ENCODE measurements at places on chromosomes 12 and 14.

DNA sequence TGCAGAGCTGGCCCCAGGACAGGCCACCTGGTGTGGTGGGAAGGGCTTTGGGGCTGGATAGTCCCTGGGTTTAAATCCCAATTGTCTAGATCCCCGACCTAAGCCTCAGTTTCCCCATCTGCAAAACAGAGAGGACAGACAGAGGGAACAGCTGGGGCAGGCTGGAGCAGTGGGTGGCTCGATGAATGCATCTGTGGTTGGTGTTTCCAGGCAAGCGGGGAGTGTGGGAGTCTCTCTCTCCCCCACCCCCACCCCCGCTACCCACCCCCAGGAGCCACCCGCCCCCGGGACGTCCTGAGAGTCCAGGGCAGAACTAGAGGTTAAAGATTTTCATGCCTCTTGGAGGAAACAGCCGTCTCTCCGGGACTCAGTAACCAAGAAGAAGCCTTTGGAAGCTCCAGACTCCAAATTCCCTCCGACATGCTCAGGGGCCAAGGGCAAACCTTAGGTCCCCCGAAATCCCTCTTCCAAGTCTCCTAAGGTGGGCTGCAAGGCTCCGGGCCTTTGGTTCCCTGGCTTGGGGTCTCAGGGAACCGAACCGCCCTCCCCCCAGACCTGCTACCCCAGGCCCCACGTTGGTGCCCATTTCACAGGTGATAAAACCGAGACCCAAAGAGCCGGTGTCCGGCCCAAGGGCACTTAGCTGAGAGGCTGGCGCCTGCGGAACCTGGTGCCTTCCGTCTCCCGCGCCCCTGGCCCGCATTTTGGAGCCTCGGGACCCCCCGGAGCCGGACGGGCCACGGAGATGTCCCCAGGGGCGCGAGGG lies 474 bp downstream of the TRPV4 start:
- DNase-seq = no peak

DNA sequence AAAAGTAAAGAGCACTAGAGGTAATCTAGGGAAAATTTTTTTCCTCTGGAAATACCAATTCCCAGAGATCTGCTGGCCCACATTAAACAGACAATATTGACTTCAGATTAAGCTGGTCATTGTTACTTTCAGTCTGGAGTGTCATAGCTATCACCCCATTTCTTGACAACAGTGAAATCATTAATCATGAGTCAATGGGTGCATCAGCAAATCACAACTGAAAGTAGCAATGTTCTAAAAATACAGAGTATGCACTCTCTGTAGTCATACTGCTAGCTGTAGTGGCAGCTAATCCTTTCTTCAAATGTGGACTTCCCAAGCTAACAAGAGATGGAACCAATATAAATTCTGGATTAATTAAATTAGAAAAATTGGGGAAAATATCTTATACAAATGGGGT lies 129.9 kb downstream of the CPNE8 start:
- no peak for DNase-seq

GRCh38 chr14:76391981-76392690 lies 16.2 kb downstream of the ESRRB start:
- peak; percentile 14 for DNase-seq

GRCh38 chr12:49946497-49946896 lies 4.0 kb upstream of the AQP2 start:
- DNase-seq = no peak

- no peak for DNase-seq
These were observed 506.1 kb downstream of the RMST start for GRCh38 chr12:97968641-97969197.

GRCh38 chr12:47881826-47882427 lies 22.9 kb downstream of the VDR start:
- DNase-seq = no peak

DNA sequence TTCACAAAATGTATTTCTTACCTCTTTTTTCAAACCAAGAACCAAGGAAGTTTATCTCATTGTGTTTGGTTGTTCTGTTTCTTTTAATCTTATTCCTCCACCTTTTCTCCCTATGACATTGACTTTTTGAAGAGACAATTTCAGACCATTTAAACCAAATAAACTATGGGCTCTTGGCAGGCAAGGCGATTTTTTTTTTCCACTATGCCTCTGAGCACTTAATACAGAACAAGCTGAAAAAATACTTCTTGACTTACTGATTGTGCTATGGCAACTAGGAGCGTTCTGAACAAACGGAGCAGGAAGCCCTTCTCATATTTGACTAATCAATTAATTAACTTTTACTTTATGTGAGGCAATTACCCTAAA lies 98.0 kb downstream of the ZNF664 start:
- DNase-seq = no peak

DNA sequence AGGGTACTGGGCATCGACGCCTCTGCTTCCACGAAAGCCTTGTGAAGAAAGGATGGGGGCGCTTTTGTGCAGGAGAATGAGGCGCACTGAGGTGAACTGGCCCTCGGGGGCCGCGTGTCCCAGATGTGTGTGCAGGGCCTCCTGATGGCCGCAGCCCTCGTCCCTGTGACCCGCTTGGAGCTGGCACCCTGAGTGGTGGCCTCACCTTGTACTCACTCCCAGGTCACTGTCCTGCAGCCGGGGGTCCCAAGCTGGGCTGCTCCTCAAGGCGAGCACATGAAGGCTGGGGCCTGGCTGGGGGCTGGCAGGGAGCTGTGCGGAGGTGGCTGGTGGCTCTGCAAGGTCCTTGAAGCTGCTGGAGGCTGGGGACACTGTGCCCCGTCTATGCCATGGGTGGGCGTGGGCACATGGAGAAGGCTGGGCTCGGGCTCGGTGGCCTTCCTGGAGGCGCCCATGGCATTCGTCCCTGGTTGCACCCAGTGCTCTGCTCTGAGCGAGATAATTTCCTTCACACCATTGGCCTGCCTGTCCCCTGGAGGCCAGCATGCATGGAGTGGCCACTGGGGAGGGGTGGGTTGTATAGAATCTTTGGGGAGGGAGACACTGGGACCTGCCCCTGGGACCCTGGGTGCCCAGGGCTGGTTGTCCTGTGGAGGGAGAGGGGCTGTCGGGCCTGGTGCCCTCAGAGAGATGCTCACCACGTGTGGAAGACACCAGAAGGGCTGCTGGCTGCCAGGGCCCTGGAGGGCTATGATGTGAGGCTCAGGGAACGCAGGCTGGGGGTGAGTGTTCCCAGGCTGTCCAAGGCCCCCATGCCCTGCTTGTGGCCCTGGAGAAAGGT lies 79.3 kb downstream of the TMEM121 start:
- DNase-seq = no peak

DNA sequence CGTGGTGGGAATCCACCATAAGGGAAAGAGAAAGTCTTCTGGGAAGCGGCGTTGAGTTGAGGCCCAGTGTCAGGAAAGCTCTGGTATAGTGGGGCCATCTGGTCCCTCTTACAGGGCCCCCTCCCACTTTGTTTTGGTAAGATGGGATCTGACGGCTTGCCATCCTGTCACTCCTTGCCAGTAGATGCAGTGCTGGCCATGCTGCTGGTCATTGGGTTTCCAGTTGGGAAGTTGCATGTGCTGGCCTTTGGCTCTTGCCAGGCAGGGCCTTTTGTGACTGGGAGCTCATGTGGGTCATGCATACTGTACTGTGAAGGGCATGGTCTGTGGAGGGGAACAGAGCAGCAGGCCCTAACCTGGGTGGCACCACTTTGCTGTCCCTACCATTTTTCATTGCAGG lies 3.8 kb downstream of the TRAF3 start:
- no peak for DNase-seq

GRCh38 chr14:59619061-59619460 lies 42.4 kb upstream of the CCDC175 start:
- DNase-seq = no peak

GRCh38 chr12:12764824-12765223 lies 20.6 kb upstream of the APOLD1 start:
- DNase-seq = no peak

GRCh38 chr14:60227291-60227690 lies 21.7 kb upstream of the PPM1A start:
- DNase-seq = no peak

GRCh38 chr14:102418853-102419240 lies 56.1 kb downstream of the TECPR2 start:
- DNase-seq = no peak

GRCh38 chr14:93832081-93832480 lies 43.8 kb upstream of the PRIMA1 start:
- DNase-seq = no peak

DNA sequence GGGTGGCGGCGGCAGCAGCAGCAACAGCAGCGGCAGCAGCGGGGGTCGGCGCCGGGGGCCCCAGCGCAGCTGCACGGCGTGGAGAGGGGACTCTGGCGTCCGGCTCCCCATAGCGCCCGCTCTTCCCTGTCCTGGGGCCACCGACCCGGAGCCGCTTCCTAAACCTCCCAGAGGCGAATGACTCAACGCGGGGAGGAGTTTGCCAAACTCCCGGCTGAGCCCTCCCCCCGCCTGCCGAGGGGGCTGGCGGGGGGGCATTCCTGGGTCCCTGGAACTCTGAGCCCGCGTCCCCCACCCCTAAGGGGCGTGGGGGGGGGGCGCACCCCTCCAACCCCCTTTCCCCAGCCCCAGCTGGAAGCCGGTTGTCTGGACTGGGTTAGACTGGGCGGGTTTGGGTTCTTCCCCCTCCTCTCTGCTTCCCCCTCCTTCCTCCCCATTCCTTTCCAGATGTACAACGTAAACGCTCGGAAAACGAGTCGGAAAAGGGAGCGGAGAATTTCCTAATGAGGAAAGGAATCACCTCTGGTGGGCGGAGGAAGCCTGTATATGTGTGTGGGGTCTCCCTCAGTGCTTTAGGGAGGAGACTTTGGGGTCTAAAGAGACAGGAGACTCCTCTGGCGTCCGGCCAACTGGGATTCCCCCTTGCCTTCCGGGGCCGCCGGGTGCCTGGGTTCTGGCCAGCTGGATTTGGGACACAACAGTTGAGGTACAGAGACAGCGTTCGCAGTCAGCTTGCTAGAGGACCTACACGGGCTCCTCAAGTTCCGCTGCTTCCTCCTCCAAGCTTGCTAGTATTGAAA lies at the start of gene ITGA5:
TSS of gene ITGA5 (minus strand) at position 179 of the 800 bp plus-strand sequence. CDS start at position 111, 68 bp downstream.
- DNase-seq = peak; percentile 76

DNA sequence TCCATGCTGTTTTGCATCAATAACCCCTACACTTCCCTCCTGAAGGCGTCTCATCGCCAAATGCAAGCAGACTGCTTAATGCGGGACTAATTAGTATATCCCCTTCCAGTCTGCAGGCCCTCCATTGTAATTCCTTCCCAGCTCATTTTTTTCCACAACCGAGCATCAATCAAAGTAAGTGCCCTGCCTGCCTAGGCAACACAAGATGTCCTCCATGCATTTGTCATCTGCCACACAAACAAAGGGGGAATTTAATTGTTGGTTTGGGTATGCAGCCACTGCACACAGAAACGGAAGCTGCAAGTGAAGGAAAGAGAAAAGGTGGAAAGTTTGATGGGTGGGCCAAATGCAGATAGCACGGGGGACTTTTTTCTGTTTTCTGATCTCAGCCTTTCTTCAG lies 168.0 kb downstream of the EGLN3 start:
- no peak for DNase-seq

- no peak for DNase-seq
These were observed 451 bp downstream of the IRAK3 start for GRCh38 chr12:66189486-66189843.

GRCh38 chr14:52279408-52279807 lies 11.9 kb downstream of the PTGDR start:
- DNase-seq = no peak

DNA sequence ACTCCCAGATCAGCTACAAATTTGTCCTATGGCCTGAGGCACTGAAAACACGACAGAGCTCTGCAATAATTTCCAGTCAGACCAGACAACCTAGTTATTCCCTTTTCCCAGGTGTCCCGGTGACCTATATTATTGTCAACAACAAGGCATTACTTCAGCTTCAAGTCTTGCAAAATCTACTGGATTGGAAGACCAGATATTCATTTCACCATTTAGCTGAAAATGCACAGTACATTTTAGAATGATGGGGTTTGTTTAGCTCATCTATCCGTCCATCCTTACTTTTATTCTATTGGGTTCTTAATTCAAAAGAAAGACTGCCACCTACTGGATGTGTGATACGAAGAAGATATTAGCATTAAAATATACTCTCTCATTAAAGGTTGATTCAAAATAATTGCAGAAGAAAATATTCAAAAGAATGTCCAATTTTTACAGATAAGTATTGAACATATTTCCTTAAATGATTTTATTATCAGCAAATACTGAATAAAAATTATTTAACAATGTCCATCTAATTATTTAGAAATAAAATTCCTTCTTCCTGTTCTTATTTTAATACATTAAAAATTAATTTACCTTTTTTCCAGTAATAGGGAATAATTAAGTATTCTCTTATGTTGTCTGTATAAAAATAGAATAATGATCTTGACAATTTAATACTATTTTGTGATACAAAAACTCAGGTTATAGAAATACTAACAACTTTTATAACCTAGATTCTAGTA lies 244.9 kb upstream of the LRIG3 start:
- no peak for DNase-seq

DNA sequence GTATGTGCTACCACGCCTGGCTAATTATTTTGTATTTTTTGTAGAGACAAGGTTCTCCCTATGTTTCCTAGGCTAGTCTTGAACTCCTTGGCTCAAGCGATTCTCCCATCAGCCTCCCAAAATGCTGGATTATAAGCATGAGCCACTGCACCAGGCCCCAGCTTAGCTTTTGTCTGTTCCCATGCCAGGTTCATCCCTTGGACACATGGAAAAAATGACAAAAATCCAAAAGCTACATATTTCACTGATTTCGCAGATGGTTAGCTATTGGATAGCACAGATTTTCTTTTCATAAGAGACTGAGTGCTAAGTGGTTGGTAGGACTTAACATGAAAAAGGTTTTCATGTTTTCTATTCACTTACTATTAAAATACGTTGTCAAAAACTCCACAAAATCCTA lies 286.6 kb upstream of the KITLG start:
- DNase-seq = no peak

GRCh38 chr12:116455540-116456329 lies 103.4 kb upstream of the MAP1LC3B2 start:
- DNase-seq = peak; percentile 47

DNA sequence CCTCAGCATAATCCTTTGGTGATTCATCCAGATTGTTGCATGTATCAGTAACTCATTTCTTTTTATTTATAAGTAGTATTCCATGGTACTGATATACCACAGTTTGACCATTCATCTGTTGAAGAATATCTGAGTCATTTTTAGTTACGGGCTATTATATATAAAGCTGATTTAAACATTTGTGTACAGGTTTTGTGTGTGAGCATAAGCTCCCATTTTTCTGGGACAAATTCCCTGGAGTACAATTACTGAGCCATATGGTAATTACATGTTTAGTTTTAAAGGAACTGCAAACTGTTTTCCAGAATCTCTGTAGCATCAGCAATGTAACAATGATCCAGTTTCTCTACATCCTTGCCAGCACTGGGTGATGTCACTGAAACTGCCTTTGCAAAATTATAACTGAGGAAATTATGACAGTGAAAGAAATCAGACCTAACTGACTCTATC lies 236.2 kb upstream of the KRR1 start:
- DNase-seq = no peak

GRCh38 chr14:78618368-78618767 lies 448.2 kb downstream of the NRXN3 start:
- no peak for DNase-seq

DNA sequence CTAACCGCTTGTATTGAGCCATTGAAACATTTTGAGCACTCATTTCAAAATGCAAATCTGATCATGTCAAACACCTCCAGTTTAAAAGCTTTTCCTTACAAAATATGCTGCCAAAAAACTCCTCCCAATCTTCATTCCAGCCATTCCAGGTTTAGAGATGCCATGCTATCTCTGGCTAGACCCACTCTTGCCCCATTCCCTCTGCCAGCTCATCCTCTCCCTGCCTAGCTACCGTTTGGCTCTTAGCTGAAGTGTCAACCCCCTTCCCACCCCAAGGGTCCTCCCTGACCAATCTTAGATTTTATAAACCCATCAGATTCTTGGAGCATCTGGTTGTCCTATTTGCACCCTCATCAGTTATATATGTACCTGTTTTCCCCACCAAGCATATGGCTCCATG lies 75.0 kb downstream of the SCAF11 start:
- no peak for DNase-seq

All from gastrocnemius medialis (tissue), 4 donors.